ENCODE measurements at places on chromosomes 6 and 20.

DNA sequence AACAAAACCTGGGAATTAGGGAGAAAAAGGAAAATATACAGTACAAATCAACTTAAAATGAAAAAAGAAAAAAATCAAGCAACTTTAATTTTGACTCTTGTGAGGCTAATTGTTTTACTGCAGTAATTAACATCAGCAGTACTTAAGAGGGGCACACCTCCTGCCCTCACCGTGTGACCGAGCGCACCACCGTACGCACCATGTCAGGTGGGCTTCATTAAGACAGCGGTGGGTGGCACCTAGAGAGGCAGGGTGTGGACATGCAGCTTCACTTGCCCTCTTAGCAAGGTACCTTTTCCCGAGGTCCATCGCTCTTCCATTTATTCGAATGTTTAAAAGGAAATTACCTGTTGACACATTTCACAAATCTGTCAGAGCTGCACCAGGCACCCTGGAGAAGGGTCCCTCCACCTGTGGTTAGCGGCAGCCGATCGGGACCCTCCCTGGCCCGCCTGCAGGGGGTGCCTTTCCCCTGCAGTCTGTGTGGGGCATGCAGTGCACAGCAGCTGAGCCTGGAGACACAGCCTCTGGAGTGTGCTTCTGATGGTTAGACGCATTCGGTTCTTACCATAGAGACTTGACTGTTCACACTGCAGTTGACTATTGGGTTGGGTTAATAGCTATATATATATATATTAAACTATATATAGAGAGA, 184.1 kb downstream of the TMEM242 start:
- DNase-seq: no peak

DNA sequence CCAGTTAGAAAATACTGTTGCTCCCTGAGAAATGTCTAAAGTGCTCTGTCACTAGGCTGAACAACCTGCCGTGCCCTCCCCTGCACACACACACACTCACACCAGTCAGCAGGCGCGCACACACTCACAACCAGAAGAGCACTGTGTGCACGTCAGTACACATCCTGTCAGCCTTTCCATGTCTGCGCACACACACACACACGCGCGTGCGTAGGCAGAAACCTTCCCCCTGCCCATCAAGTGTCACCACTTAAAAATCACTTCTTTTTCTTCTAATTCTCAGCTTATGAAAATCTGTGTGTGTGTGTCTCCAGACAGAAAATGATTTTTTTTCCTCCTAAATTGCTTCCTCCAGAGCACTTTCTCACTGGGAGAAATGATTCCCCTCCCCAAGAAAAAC, 100.3 kb downstream of the EDN3 start:
- peak; percentile 48 for DNase-seq

- no peak for DNase-seq
Observed at GRCh38 chr6:38011937-38012336, 192.4 kb downstream of the ZFAND3 start.

- no peak for DNase-seq
Observed at GRCh38 chr6:37095997-37096396, 74.0 kb upstream of the PIM1 start.

DNA sequence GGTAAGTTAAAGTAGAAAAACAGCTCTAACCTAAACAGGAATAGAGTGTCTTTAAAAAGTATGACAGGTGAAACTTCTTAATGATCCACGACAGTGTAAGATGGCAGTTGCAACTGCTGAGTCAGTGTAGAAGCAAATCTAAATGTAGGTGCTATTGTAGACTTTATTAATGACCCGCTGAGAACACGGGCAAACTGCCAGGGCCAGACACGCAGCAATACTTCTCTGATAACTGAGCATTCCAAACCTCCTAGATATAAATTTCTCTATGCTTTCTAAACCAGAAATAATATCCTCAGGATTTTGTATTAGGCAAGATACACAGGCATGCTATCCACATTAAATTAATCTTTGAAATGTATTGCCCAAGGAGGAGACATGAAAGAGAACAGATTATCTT, 1076.4 kb downstream of the HACE1 start:
- DNase-seq: no peak

- DNase-seq: no peak
Observed at GRCh38 chr20:57793421-57793820, 83.6 kb upstream of the PMEPA1 start.

- DNase-seq: no peak
Observed at GRCh38 chr6:164006459-164006858, 591.9 kb downstream of the QKI start.

DNA sequence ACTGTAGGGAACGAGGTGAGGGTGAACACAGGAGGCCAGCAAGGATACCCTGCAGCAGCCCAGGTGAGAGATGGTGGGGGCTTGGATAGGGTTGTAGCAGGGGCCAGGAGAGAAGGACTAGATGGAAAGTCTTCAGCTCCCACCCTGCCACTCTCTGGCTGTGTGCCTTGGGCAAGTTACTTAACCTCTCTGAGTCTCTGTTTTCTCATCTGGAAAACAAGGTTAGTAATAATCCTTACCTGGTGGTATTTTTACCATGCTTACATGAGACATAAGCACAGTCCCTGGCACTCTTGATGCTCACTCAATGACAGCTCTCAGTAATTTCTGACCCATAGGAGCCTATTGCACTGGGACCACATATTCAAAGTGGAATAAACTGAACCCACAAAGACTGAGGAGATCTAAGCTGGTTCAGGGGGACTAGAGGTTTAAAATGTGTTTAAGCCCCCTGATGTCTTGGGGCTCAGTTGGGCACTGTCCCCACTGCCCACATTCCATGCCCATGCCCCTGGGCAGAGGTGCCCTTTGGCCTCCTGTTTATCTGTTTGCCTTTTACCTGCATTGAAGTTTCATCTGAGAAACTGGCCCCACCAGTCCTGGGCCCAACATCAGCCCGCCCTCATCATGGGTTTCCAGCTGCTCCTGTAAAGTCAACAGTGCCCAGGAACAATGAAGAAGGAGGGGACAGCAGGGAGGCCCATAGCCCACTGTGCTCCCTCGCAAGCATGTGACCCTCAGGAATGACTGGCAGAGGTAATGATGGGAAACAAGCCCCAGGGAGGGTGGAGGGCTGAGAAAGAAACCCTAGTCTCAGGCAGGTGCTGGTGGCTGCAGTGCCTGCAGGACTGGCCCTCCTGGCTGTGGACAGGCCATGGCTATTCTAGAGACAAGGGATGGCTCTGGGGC, 104.0 kb downstream of the VEGFA start:
- DNase-seq: no peak

DNA sequence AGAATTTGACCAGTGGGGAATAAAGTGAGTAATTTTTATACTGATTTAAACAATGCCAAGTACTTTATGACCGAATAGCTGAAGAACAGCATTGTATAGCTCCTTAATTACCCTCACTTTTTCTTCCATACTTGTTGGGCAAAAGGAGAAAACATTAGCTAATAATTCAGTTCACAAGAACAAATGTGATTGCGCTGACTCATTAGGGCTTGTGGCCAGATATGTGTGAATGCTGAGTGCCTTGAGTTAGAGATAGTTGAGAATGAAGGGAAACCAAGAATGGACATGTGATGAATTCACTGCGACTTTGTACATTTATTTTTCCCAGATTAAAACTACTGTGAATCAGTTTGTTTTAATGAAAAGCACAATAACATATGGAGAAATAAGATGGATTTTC, 669.4 kb downstream of the TFAP2A start:
- no peak for DNase-seq

GRCh38 chr20:20836836-20837235, 124.4 kb upstream of the RALGAPA2 start:
- DNase-seq: no peak

DNA sequence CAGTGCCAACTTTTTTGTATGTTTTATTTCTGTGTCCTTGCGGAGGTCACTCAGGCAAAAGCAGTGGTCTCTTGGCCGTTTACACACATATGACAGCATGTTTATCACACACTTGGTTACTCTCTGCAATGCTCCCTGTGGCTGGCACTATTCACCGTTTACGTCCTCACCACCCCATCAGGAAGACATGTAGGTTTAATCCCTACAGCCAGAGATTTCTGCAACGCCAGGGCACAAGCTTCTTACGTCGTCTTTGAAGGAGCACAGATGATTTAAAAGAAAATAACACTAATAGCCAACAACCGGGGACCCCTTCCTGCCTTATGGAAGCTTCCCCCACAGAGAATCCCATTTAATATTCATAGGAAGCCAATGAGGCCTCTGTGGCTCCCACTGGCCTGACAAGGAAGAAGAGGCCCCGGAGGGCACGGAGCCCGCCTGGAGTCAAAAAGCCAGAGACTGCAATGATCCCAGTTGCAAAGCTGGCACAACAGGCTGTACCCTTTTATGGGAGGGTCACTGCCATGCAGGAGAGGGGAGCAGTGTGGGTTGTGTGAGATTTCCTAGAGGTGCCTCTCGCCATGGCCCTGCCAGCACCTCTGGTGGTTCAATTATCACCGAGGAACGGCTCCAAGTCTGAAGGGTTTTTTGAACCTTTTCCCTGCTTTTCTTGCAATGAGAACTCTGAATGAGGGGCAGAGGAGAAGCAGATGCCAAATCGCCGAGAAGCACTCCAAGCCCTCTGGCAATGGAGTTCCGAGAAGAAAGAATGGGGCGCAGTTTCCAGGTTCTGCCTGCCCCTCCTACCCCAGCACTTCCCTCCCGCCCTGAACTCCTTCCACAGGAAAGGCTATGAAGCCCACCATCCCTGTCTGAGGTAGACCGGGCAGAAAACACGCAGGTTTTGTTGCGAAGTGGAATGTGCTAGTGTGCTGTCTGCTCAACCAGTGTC, 96.2 kb downstream of the THBS2 start:
- no peak for DNase-seq

GRCh38 chr6:353642-354614, 37.6 kb upstream of the IRF4 start:
- no peak for DNase-seq

DNA sequence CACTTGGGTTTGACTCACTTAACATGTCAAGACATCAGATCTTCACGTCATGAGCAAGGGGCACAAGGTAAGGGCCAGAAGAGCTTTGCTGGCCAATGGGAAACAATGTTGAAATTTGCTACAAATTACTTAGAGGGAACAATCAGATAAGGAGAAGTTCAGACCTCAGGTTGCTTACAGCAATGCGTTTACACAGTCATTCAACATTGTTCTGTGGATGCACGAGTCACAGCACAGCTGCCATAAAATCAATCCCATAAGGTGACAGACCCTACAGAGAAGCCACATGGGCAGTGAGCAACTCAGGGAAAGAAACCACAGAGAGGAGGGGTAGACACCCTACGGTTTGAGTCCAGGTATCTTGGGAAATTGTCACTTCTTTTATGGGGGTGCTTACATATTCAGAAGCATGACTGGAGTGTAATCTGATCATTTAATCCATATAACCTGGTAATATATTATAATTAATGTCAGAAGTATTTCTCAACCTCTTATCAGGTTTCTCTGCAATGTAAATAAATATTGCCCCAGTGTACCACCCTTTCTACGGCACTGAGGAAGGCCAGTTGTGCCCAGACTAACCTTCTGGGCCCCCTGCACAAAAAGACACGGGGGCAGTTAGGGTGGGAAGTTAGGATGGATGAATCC, 2.3 kb upstream of the SLC22A2 start:
- no peak for DNase-seq

- no peak for DNase-seq
Observed at GRCh38 chr6:9398071-9398766, 962.9 kb upstream of the SLC35B3 start.

GRCh38 chr6:81621816-81622395, 130.6 kb downstream of the TENT5A start:
- DNase-seq: no peak

DNA sequence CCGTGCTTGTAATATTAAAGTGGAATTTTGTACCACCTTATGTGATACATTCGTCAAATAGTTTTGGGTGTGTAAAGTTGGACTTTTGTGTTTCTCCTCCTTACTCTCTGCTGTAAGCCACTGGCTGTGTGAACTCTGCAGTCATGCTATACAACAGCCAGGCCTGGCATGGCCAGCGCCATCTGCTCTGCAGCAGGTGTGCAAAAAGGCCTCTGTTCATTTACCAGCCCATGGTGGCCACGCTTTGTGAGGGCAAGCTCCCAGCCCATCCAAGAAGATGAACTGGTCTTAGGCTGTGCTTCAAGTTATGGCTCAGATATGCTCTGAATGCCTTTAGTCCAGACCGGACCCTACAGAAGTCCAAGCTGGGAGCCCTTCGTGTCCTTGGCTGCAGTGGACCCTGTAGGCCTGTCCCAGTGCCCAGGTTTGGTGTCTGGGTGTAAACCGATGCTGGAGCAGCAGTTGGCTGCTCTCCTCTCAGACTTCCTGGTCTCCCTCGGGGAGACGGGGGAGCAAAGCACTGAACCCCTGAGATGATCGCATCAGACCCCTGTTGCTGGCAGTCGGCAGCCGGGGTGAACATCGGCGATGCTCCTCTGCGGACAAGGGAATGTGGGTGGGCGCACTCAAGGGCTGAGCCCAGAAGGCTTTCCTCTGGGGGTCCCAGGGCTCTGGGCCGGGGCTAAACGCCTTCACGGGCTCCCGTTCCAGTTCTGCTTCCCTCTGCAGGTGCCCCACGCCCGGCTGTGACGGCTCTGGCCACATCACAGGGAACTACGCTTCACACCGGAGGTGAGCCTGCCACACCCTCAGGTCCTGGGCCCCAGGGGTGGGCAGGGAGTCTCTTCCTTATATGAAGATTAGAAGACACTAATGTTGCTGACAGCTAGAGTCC, 28.6 kb upstream of the PCMTD2 start:
- no peak for DNase-seq

GRCh38 chr20:23446505-23446904, 6.2 kb downstream of the CST11 start:
- DNase-seq: peak; percentile 52

GRCh38 chr20:53513489-53514298, 79.9 kb downstream of the ZNF217 start:
- DNase-seq: no peak

DNA sequence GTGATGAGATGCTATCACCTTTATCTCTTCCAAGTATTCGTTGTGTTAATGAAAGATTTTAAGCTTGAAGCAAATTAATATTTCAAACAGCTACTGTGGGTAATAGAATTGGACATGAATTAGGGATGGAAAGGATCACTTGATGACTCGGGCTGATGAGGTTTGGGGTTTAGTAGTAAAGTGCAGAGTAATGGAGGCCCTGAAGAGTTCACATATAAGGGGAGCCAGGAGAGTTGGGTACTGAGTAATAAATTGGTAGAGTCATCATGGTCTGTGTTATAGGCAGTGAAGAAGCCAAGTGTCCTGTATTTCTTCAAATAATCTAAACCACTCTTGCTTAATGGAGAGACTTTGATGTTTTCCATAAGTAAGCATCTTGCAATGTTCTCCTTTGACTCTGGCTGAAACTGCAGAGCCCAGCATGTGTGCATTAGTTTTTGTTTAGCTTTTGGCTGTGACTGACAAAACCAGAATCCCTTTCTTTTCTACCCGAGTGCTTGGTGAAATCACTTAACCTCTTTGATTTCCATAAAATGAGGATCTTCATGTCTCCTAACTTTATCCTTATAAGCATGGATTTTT, 57.6 kb downstream of the L3MBTL3 start:
- DNase-seq: no peak

GRCh38 chr6:154496793-154497517, 13.5 kb downstream of the CNKSR3 start:
- DNase-seq: no peak

GRCh38 chr6:72788188-72788587, 166.3 kb downstream of the KCNQ5 start:
- no peak for DNase-seq

All from activated CD4-positive, alpha-beta T cell treated with anti-CD3 and anti-CD28 coated beads for 48 hours (primary cell).